Stimulated activated CD4-positive, alpha-beta T cell treated with anti-CD3 and anti-CD28 coated beads, Interleukin-1b, Interleukin-23, amount 100 ng/mL, for 1 hour (primary cell): ENCODE measurements at places on chromosomes 1 and 21.

DNA sequence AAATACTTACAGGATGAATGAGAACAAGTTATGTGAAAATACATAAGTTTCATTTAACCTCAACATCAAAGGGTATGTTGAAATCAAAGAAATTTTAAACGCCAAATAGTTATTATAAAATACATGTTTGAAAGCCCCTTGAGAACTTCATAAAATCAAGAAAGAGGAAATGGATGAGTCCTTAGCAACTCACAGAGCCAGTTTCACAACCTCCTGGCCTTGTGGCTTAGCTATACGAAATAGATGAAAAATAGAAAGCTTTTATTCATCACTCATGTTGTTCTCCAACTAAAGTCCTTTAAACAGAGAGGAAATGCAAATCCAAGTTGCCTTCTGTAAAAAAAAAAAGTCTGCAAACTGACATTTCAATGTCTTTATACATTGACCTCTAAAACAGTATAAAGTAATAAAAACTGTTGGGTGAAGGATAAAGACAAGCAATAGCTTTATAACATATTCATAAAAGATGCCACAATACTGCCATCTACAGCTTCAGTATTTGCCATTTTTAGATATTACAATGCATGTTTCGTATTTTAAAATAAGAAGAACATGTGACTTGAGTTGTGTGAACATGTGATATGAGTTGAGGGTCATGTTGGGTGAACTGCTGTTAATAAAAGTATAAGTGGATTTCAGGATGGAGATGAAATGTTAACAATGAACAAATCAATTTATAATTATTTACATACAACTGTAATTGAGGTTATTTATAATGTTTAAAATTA, 847.8 kb downstream of the MRPL39 start:
- no peak for DNase-seq

GRCh38 chr1:159598196-159598595, 10.6 kb downstream of the APCS start:
- no peak for DNase-seq

DNA sequence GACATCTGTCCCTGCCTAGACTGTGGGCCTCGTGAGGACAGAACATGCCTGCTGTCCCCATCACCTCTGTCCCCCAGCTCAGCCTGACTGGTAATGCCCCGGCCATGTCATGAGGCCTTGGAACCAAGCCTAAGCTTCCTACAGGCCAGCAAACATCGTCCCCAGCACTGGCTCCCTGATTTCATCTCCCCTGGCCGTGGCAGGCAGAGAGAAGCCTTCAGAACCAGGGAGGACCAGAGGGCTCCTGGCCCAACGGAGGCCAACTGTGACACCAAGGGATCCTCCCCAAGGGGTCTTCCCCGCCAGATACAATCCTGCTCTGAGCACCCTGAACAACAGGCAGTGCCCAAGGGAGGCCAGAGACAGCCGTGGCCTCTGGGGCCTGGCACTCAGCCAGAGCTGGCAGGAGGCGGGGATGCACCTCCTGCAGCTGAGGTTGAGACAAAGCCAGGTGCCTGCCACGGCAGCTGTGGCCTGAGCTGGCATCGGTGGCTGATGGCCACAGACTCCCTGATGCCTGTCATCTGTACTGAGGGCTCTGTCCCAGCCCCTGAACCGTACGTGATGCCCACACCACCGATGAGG, 9.9 kb upstream of the NPHP4 start:
- no peak for DNase-seq

DNA sequence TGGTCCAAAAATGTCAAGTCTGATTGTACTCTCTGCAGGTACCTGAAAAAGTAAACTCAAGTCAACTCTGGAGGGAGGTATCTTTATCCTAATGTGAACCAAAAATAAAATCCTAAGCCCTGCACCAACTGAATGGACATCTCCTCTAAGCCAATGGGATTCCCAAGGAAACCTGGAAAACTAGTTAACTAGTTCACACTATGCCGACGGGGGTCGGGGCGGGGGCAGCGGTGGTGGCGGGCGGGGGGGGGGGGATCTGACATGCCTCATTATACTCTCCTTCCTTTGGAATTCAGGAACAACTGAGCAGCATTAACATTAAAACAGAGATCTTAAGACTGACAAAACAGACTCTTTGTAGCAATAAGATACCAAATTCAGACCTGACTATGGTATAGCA, 452.6 kb upstream of the CAMK1G start:
- DNase-seq, result no peak

DNA sequence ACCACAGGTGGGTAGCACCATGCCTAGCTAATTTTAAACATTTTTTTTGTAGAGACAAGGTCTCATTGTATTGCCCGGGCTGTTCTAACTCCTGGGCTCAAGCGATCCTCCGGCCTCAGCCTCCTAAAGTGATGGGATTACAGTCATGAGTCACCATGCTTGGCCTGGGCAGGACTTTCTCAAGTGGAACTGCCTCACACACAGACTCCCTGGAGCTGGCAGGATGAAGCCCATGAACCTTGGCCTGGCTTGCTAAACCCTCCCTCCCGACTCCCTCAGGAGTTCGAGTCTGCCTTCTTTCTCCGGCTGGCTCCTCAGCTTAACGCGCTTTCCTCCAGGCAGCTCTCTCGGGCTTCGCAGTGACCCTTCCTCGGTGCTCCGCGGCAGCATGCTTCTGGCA, 7.7 kb upstream of the ECE1 start:
- DNase-seq, result no peak

DNA sequence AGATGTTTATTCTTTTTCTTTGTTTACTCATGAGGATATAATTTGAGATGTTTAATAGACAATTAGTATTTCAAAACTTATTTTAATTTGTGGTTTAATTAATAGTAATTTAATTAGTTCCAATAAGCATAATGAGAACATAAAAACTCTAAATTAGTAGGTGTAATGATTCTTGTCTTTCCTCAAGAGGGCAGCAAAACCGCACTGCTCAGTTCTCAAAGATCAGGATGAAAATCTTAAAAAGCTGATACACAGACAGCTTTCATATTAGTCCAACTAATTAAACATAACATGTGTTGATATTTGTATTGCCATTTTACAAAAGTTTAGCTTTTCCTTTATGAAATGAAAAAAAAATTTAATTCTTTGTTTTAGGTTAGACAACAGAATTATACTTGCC, 106.7 kb upstream of the C21orf91 start:
- DNase-seq, result no peak

DNA sequence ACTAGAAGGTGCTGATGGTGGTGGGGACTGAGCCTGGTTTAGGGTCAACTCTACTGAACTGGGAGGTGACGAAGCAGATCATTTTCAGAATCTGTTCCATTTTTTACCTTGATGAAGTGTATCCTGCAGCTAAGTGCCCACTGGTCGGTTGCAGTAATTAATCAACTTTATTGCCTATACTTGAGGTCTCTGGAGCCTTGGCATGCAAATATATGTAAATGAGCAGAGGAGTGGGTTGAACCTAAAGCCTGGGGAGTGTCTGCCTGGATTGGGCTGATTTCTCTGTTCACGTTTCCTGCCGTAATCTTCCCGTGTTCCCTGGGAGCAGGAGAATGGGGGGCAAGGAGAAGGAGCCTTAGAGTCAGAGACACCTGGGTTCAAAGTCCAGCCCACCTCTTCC, 286.8 kb downstream of the PTPRU start:
- DNase-seq, result no peak

DNA sequence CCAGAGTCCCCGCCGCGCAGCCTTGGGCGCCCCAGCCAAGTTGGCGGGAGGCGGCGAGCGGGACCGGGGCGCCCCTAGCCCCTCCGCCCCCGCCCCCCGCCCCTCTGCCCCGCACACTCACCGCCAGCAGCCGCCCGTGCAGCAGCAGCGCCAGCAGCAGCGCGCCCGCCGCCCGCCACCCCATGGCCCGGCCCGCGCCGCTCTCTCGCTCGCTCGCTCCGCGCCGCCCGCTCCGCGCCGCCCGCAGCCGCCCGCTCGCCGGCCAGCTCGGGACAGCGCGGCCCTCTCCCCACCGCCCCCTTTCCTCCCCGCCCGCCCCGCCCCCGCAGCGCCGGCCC, at the start of gene HSPG2:
HSPG2 (minus strand) TSS at position 277 of the 338 bp plus-strand sequence; CDS start at position 184, 93 bp downstream.
- DNase-seq, result no peak

DNA sequence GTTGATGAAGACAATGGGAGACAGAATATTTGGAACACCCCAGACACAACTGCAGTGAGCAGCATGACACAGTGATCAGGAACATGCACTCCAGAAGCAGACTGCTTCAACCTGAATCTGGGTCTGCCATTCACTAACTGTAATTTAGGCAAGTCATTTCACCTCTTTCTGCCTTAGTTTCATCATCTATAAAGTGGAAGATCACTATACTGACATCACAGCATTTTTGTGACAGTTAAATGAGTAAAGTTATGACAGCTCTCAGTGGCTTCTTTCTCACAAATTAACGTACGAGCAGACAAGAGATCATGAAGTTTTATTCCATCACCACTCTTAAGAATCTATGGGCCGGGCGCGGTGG, 14.3 kb downstream of the LRRC41 start:
- no peak for DNase-seq

GRCh38 chr1:56229186-56229585, 350.2 kb downstream of the PLPP3 start:
- DNase-seq, result no peak

- no peak for DNase-seq
Measured at GRCh38 chr1:185112356-185112755, 44.4 kb downstream of the TRMT1L start.

GRCh38 chr1:38745476-38746401, 113.8 kb downstream of the RRAGC start:
- DNase-seq, result no peak

GRCh38 chr1:91884459-91885212, 1.3 kb downstream of the TGFBR3 start:
- DNase-seq, result no peak

DNA sequence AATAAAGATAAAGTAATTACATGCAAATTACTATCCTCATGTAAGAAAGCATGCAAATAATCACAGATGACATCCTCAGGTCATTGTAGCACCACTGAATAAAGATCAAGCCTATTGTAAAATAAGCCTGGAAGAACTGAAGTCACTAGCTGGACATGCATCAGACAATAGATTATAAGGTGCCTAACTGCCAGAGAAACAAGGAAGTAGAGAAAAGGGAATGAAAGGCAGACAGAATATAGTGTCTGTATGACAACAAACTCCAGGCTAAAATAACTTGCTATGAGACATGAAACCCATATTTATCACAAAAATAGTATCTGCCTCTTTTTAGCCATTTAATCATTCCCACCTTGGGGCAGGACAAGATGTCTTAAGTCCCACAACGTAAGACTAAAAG, 108.7 kb downstream of the ENAH start:
- DNase-seq, result no peak

DNA sequence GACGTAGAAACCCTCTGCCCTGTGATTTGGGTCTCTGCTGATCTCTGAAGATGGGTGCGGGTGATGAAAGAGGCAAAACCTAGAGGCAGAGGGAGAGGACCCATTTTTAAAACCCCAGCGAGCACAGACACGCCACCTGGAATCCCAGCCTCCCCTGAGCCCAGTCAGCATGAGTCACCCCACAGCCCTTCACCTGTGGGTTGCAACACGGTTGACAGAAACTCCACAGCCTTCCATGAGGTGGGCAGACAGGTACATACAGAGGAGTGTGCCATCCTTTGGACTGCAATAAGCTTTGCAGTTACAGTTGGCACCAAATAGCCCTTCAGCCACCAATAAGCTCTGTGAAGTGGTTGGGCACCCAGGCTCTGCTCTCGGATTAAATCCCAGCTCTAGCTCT, 2.1 kb upstream of the GRHL3 start:
- DNase-seq, result no peak

DNA sequence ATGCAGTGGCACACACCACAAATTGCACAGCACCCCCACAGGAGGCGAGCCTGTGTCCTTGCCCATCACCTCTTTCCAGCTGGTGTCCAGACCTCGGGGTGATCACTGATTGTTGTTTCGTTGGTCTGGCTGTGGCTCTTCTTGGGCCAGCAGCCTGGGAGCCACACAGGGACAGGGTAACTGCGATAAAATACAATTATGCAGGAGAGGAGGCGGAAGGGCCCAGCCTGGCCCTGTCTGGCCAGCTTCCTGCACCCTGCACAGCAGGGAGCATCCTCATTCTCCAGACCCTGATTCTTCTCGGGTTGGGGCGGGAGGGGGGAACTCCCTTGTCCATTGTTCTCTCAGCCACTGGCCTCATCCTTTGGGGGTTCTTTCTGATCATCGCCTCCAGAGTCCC, 83.6 kb downstream of the ADARB1 start:
- no peak for DNase-seq

GRCh38 chr1:117641536-117641935, 35.7 kb downstream of the TENT5C start:
- no peak for DNase-seq

DNA sequence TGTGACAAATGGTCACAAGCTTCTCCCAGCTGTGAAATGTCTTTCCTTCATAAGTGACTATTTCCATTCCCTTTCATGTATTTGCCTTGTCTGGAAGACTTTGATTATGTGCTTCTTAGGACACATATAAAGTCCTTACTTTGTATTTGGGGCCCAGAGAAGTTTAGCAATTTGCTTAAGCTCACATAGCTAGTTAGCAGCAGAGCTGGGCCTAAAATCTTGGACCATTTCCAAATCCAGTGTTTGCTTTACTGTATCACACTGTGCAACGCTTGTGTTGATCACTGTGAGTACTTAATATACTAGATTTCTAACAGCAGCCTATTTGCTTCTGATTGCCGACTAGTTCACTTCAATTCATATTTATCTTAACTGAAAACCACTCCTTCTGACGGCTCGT, 2.2 kb upstream of the KCNA3 start:
- no peak for DNase-seq

- no peak for DNase-seq
Measured at GRCh38 chr1:184254849-184255248, 132.0 kb upstream of the C1orf21 start.

DNA sequence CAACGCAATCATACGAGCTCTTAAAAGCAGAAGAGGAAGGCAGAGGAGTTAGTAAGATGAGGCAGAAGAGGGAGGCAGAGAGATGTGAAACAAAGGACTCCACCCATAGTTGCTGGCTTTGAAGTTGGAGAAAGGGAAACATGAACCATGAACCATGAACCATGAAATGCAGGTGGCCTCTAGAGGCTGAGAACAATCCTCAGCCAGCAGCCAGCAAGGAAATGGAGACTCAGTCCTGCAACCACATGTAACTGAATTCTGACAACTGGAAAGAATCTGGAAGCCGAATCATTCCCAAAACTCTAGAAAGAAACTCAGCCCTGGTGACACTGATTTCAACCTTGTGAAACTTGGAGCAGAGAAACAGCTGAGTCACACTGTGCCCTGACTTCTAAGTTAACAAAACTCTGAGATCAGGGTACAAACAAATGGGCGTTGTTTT, 10.1 kb downstream of the DIPK1A start:
- DNase-seq, result no peak

GRCh38 chr21:39184050-39184980, 1.1 kb upstream of the PSMG1 start:
- no peak for DNase-seq

- DNase-seq, result no peak
Measured at GRCh38 chr21:45405271-45405818, 380 bp downstream of the COL18A1 start.
